ENCODE measurements at places on chromosomes 2 and 18.

DNA sequence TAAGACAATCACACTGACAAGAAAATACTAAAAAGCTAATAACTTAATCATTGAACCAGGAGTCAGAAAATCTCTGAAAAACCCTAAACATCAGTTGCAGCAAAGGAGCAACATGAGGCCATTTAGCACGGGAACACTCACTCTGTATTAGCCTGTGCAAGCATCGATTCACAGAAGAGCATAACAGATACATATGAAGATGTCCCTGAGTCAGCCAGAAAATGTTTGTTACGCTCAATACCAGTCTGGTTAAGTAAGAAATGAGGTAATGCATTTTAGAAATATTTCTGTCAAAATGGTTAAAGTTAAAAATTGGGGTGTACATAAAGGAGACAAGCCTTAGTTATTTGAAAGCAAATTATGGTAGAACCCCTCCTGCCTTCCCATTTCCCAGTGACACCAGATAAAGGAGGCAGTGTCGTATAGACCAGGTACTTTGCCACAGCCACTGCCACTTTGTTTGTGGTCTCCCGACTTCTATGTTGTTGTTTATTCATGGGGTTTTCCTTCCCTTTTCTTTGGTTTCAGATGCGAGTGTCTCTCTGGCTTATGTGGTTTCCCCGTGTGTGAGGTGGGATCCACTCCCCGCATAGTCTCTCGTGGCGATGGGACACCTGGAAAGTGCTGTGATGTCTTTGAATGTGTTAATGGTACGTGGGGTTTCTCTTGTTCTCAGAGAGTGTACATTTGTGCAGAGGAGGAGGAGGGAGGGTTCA lies 108.6 kb downstream of the CRIM1 start:
- peak; percentile 86 for DNase-seq

- no peak for DNase-seq
These were observed 2.7 kb upstream of the SLC66A2 start for GRCh38 chr18:79953971-79954651.

DNA sequence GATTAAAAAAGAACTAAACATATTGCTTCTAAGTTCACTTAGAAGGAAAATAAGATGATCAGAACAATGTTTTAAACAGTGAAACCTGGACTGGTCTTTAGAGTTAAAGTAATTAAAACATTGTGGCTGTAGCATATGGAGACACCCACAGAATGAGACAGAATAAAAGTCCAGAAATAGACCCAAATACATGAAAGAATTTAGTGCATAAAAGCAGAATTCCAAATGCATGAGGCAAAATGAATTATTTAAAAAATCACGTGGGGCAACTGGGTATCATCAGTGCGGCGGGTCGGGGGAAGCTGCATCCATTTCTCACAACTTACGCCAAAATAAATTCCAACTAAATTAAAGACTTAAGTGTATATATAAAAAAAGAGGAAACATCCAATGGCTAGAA lies 12.1 kb downstream of the RNF149 start:
- peak; percentile 17 for DNase-seq

DNA sequence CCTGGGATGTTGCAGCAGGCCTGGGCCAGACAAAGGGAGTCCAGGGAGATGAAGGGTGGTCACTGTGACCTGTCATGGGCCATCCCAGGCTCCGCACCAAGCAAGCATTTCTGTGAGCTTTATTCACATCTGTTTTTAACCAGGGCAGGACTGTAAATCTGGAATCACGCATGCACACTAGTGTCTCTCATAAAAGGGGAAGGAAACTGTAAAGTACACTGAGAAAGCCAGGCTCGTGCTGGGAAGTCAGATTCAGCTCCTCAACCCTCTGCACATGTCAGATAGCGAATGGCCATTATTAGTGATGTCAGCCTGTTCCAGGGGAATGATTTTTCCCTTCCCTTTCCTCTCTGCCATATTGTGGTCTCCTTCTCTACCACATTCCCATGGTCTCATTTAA lies 818.6 kb upstream of the RAB6C start:
- DNase-seq, result no peak

DNA sequence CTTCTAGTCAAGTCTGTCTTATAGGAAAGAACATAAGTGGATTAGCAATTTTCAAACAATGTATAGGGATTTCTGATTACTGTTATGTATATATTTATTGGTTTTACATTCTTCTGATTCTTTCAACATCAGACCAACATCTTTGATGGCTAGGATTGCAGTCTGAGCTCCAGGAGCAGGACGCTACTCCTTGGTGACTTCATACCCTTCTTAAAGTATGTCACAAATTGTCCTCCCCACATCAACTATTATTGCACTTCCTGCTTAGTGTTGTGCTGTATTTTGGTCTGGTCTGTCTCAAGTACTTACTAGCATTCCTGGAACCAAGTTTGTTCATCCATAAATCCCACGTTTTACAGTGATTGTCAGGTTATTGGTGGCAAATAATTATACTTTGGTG lies 49.0 kb downstream of the MAP2 start:
- DNase-seq, result peak; percentile 82

- no peak for DNase-seq
These were observed 104.5 kb upstream of the CAVIN2 start for GRCh38 chr2:191951376-191951775.

GRCh38 chr2:191757208-191757607 lies 79.3 kb downstream of the NABP1 start:
- no peak for DNase-seq

DNA sequence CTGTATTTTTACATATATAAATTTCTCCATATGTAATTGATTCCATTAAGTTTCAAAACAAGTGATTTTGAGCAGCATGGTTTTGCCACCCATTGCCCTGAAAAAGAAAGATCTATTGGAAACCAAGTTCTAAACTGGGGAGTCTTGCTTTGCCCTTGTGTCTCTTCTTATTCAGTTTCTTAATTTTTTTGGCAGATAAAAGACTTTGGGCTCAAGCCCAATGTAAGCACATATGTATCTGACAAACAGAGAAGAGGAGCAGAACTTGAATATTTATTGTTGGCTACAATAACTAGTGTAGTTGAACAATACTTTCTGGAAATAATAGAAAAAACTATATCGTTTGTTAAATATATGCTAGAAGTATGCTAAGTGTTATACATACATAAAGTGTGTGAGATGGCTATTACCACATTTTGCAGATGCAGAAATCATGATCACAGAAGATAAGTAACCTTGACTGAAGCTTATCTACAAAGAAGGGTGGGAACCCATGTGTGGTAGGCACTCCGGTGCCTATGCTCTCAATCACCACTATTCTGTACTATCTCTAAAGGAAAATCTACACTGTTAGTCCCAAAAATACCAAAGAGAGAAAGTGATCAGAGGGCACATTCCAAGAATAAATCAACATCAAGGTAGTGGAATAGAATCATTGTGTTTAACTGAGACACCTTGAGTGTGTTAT lies 109.1 kb downstream of the PLA2R1 start:
- no peak for DNase-seq

DNA sequence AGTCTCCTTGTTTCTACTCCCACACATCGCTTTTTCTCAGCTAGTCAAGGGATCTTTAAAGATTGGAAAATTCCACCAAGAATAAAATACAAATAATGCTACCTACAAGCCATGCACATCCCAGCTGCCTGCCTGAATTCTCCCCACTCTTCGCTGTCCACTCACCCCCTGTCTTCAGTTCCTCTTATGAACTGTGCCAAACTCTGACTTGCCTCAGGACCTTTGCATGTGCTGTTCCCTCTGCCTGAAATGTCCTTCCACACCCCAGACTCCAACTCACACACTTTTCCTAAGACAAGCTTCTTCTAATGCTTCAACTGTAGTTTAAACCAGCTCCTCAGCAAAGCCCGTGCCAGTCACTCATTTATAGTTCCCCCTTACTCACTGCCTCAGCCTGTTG lies 260.0 kb downstream of the NAPG start:
- no peak for DNase-seq

GRCh38 chr2:233146194-233146593 lies 86.1 kb downstream of the INPP5D start:
- no peak for DNase-seq

- no peak for DNase-seq
These were observed 718.2 kb upstream of the SOX11 start for GRCh38 chr2:4973973-4974372.

DNA sequence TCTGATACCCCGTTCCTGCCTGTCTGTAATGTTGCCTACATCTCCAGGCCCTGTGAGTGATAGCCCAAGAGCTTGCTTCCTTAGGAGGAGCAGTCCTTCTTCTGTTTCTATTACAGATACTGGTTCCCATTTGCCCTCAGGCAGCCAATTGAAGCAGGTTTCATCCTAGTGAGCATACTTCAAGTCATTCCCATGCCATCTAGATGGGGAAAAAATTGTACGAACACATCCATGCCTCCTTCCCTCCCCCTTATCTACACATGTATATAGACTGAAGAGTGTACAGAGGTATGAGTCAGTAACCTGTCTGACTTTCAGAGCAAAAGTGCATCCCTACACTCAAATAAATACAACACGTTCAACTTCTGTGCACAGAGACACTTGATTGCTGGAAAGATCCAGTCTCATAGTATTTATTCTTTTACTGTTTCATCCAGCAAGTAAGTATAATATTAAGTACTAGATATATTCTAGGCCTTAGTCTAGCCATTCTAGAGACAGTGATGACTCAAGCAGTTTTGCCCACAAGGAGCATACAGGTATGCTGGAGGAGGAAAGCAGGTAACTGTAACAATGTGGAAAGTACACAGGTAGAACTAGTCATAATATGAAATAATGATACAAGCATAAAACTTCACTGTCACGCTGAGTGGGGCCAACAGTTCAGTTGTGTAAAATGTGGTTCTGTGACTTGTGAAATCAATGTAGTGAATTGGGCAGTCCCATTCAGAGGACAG lies 153.4 kb downstream of the MGAT5 start:
- no peak for DNase-seq

- DNase-seq, result no peak
These were observed 28.5 kb downstream of the GALNT1 start for GRCh38 chr18:35610089-35610488.

- DNase-seq, result no peak
These were observed 9.5 kb downstream of the INPP1 start for GRCh38 chr2:190352668-190353536.

GRCh38 chr18:50982802-50983179 lies 15.0 kb downstream of the ELAC1 start:
- peak; percentile 23 for DNase-seq

GRCh38 chr18:27461957-27462356 lies 276.8 kb upstream of the CHST9 start:
- DNase-seq, result no peak

All from iris pigment epithelial cell (primary cell).